ENCODE measurements at places on chromosomes 6 and 20.

- DNase-seq: no peak
Observed at GRCh38 chr6:141398949-141399348, 733.8 kb upstream of the GJE1 start.

DNA sequence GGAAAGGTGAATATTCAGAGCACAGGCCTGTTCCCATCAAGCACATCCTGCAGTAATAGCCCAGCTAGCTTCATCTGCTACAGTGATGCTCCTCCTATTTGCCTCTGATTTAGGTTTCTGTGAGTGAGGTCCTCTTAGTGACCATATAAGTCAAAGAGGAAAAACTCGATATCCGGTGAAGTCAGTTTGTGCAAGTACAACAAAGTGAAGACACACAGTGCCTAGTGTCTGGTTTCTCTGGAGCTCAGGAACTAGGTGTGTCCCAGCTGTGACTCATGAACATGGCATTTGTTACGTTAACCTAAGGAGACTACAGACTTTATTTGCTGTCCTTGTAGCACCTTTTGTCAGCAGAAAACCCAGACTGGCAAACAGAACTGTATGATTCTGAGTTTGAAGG is 33.9 kb downstream of the EDN1 start:
- no peak for DNase-seq

GRCh38 chr6:7295916-7296315 is 17.1 kb downstream of the SSR1 start:
- no peak for DNase-seq

DNA sequence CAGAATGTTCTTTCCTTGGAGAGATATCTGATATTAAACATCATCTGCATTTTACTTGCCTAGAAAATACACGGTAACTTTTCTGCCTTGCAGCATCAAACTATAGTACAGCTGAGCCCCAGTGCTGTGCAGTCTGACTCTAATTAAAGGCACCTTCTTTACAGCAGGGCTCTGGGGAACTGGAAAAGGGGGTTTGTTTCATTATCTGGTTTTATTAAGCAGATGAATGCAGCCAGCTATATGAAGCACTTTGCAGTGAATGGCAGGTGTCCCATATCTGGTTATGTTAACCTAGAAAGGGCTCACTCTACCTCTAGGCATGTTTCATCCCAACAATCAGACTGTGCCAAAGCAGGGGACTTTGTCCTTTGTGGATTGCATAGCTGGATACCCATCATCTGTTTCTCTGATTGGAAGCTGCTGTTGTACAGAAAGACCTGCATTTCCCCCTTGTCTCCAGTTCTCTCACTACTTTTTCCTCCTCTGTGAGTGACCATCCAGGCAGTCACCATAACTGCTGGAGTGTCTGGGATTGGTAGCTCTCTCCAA is 39.6 kb upstream of the CMTR1 start:
- no peak for DNase-seq

GRCh38 chr6:38584731-38585130 is 55.0 kb downstream of the BTBD9 start:
- DNase-seq: no peak

- no peak for DNase-seq
Observed at GRCh38 chr6:148401571-148401970, 58.9 kb downstream of the SASH1 start.

GRCh38 chr20:31968291-31969126 is 558 bp downstream of the XKR7 start:
- DNase-seq: peak; percentile 92

- DNase-seq: no peak
Observed at GRCh38 chr6:136608991-136609390, 58.8 kb upstream of the MAP7 start.

GRCh38 chr6:55820696-55821095 is 54.7 kb downstream of the BMP5 start:
- DNase-seq: no peak

GRCh38 chr20:51622004-51622874 is 79.7 kb upstream of the NFATC2 start:
- no peak for DNase-seq

GRCh38 chr6:126377594-126378153 is 37.8 kb downstream of the CENPW start:
- DNase-seq: no peak

DNA sequence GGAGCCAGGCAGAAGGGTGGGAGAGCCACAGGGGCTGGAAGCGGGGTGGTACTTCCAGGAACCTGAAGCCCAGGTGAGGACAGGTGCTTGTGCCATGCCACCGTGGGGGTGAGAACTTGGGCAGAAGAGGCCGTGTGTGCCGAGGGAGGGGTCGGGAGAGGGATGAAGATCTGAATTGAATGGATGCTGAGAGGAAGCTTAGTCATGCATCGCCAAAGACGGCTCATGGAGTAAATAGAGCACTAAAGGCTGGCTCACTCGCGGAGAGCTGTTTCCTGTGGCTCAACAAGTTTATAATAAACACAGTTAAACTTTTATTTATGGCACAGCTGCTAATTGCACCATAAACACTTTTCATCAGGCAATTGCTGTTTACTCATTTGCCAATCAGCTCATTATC is 21.7 kb upstream of the MYT1 start:
- peak; percentile 32 for DNase-seq

DNA sequence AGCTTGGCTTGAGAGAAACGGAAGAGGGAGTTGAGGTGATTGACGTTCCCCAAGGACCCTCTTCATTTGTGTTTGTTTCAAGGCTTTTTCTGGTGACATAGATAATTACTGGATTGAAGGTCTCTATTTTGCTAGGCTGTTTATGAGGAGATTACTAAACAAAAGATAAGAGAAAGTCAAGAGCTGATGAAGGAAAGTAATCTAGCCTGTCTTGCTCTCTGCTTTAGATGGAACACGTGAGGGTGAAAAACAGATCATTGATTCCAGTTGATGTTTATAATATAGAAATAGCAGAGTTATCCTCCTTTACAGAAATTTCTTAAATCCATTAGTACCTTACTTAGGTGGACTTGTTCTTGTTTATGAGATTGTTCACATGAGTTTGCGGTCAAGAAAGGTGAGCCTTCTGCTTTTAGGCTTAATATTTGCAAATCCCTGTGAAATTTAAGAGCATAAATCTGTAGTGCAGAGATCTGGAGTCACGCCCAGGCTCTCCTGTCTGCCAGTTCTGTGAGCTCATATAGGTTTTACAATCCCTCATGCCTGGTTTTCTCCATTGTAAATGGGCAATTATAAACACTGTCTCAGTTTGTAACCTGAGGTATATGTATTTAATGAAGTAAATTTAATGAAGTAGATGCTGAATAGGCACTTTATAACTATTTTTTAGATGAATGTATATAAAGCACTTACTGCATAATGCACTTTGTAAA is 272.8 kb downstream of the NKAIN2 start:
- no peak for DNase-seq

- DNase-seq: no peak
Observed at GRCh38 chr6:102736941-102737368, 1343.4 kb downstream of the GRIK2 start.

DNA sequence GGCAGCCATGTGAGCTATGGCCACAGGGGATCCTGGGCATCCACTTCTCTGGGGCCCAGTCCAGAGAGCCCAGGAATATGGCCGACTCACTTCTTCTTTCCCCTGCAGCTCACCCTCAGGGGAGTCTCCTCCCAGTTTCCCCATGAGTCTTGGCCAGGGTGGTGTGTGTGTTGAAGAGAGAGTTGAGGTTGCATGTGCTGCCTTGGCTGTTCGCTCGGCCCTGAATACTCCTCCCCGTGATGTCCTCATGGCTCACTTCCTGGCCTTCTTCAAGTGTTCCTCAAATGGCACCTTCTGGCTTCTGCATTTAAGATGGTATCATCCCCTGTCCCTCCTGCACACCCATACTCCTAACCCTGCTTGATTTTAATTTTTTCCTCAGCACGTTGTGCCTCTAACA is 3.2 kb upstream of the TREML1 start:
- DNase-seq: no peak

DNA sequence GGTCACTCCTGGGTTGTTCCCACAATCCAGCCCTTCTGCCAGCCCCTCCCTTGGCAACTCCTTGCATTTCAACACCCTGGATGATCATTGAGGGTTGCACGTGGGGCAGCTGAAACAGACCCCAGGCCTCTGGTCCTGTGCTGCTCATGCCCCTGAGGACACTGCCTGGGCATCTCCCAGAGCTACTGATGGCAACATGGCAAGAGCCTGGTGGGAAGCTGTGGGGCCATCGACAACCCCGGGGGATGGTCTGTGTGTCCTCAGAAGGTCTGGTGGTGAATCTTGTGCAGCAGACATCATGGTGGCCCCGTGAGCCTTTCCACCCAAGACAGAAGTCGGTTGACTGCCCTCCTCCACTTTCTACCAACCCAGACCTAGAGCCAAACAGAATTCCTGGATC is 4.9 kb upstream of the ANGPT4 start:
- no peak for DNase-seq

- DNase-seq: peak; percentile 85
Observed at GRCh38 chr20:50580016-50580747, 70.0 kb downstream of the PTPN1 start.

- DNase-seq: peak; percentile 84
Observed at GRCh38 chr20:37880726-37881591, 22.0 kb upstream of the VSTM2L start.

DNA sequence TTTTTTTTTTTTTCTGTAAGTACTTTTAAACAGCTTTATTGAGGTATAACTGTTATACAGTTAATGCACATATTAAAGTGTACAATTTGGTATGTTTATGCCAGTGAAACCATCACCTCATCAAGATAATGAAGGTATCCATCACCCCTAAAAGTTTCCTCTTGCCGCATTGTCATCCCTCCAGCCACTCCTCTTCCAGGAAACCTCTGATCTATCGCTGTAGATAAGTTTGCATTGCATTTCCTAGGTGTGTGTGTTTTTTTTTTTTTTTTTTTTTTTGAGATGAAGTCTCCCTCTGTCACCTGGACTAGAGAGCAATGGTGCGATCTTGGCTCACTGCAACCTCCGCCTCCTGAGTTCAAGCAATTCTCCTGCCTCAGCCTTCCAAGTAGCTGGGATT is 3.1 kb downstream of the SLX4IP start:
- DNase-seq: no peak

DNA sequence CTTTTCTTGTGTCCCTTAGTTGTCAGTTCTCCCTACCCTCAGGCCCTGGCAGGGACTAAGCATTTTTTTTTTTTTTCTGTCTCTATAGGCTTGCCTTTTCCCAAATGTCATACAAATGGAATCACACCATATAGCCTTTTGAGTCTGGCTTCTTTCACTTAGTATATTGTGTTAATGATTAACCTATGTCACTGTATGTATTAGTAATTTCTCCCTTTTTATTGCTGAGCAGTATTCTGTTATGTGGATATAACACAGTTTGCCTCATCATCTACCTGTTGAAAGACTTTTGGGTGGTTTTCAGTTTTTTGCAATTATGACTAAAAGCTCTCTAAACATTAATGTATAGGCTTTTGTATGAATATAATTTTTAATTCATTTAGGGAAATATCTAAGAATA is 16.0 kb upstream of the FBXO30 start:
- DNase-seq: no peak

DNA sequence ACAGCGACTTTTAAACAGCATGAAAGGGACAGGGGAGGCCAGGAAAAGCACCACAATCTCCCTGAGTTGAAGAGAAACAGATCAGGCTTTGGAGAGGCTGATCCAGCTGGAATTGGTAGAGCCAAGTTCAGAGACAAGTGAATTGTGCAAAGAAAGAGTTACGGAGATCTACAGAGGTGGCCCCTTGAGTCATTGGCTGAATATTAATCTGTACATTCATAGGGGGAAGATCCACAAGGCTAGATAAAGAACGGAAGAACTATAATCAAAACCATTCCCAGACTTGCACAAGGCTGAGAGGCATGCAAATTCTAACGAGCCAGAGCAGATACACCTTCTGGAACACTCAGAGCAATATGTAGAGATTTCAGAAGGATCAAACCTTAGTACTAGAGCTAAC is 14.2 kb upstream of the FOXQ1 start:
- no peak for DNase-seq

GRCh38 chr6:16473184-16473907 is 235.0 kb downstream of the GMPR start:
- no peak for DNase-seq

DNA sequence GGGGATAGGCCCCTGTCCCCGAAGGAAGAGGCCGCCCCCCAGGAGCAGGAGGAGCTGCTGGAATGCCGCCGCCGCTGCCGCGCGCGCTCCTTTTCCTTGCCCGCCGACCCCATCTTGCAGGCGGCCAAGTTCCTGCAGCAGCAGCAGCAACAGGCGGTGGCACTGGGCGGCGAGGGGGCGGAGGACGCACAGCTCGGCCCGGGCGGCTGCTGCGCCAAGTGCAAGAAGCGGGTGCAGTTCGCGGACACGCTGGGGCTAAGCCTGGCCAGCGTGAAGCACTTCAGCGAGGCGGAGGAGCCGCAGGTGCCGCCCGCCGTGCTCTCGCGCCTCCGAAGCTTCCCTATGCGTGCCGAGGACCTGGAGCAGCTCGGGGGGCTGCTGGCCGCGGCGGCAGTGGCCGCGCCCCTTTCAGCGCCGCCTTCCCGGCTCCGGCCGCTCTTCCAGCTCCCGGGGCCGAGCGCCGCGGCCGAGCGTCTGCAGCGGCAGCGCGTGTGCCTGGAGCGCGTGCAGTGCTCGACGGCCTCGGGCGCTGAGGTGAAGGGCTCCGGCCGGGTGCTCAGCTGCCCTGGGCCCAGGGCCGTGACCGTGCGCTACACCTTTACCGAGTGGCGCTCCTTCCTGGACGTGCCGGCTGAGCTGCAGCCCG is 630 bp downstream of the PPP1R3G start:
- peak; percentile 81 for DNase-seq

DNA sequence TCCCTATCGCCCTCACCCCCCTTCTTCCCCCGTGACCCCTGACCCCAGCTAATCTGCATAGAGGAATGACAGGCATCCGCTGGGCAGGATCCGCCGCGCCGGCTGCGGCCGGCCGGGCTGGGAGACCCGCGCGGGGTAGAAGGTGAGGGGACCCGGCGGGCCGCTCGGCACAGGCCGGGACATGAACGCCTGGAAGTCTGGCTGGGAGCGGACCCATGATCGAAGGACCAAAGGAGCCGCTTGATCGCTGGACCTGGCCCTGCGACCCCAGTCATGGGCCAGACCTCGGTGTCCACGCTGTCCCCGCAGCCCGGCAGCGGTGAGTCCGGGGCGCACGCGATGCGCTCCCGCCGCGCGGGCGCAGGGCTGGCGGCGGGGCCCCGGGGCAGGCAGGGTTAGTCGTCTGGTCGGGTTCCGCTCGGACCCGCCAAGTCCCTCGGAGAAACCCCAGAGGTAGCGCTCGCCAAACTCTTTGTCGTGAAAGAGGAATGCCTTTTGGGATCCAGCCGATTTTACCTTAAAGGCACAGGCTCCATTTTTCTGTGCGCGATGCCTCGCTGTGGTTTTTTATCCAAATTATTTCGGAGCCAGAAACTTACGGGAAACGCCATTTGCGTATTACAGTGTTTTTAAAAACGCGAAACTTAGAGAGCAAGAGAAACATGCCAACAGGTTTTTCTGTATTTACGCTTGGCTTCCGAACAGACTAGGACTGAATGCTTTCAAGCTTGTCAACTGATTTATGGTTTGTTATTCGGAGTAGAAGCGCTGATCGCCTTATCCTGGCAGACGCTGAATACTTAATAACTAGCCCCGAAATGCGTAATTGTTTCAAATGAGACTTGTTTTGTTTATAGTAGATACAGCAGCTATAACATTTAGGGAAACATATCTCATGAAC is at the start of gene PHACTR2:
Gene PHACTR2 (plus strand): TSS at position 75 of the 901 bp plus-strand sequence. CDS start 199 bp downstream, at position 274.
- peak; percentile 88 for DNase-seq
